Coronary artery (tissue), 2 donors: ENCODE measurements at places on chromosomes 5 and 9.

GRCh38 chr5:137341831-137342230 lies 157.3 kb downstream of the SPOCK1 start:
- DNase-seq, result no peak

GRCh38 chr9:121622387-121623203 lies 28.8 kb upstream of the DAB2IP start:
- no peak for DNase-seq

GRCh38 chr5:110351430-110351829 lies 375.0 kb downstream of the TMEM232 start:
- no peak for DNase-seq

DNA sequence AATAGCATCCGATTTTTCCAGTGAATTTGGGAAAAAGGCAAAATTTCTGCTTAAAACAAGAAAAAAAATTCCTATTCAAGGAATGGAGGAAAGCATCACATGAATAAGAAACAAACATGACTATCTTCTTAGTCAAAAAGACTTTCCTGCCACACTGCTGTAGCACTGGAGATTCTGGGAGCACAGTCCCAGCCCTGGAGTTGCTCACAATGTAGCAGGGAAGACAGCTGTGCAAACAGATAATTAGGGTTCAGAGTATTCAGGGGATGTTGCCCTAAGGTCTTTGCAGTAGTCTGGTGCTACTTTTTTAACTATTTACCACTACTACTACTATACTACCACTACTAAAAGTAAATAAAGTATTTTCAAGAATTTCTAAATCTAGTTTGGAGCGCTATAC lies 86.5 kb downstream of the BNC2 start:
- no peak for DNase-seq

GRCh38 chr5:31827867-31828266 lies 188.9 kb downstream of the PDZD2 start:
- no peak for DNase-seq

DNA sequence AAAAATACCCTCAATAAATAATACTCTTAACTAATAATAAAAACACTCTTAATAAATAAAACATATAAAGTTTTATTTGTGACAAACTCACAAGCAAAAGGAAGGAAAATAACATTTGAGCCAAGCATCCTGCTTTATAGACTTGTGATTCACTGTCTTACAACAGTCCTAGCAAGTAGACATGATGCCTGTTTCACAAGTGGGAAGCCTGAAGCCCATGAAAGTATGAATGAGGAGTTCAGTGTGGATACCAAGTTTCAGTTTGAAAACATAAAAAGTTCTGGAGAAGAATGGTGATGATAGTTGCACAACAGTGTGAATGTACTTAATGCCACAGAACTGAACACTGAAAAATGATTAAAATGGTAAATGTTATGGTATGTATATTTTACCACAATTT lies 10.9 kb downstream of the HABP4 start:
- DNase-seq, result no peak
